ENCODE measurements at places on chromosomes 3 and 15.

DNA sequence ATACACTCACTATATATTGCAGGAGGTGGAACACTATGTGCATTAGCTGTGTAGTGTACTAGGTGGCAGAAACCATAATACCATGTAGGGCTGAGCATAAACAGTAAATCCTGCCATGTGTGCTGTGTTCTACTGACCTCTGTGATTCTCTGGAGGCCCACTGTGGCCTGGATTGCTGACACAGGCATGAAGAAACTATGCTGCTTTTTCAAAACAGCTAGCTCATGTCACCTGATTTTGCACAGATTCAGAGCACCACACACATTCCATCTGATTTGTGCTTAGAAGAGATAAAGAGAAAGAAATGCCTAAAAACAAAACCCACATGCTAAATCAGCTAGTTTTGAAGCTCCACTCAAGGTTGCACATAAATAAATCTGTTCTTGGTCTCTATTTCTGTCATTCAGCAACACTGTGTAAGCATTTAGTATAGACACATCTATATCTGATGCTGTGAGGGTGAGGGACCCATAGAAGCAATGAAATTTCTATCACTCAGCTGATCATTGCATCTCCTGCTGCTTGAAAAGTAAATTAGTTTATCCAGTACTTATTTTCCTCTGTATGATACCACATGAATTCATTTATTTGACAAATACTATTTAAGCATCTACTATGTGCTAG, 1007.7 kb upstream of the SEMA6D start:
- DNase-seq, result no peak

DNA sequence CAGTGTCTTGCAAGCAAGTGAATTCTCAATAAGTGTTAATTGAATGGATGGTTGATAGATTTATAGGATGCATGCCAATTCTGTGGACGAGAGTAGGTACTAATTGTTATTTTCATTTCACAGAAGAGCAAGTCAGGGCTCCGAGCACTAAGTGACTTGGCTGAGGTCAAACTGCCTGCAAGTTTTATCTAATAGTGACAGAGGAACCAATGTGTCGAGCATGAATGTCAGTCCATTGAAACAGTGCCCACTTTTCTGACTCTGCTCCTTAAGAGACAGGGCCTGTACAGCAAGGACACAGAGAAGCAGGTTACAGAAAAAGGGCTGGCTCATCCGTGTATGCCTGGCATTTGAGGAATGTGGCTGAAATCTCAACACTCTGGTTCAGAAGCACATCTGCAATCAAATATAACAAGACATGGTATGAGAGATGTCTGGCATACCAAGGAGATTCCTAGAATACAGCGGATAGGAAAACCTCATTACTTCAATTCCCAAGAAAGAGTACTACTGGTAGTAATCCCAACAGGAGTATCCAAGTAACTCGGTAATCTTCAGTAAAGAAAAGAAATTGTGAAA, 6.0 kb upstream of the B3GNT5 start:
- DNase-seq, result no peak

GRCh38 chr3:175493301-175493700, 634.2 kb downstream of the NAALADL2 start:
- no peak for DNase-seq

DNA sequence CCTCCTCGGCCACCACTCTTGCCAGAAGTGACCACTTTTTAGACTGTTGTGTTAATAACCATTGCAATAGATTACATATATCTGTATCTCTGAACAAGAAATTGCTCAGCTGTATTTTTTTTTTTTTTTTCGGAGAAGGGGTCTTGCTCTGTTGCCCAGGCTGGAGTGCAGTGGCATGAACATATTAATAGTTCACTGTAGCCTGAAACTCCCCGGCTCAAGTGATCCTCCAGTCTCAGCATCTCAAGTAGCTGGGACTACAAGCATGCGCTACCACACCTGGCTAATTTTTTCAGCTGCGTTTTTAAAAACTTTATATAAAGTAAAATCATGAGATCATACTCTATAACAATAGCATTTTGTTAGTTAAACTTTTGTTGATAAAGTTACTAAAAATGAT, 609.0 kb downstream of the ZNF385D start:
- DNase-seq, result no peak

- DNase-seq, result no peak
These were observed 195.8 kb upstream of the GPR149 start for GRCh38 chr3:154625756-154626155.

GRCh38 chr3:61924991-61925390, 363.6 kb downstream of the PTPRG start:
- no peak for DNase-seq
